ENCODE measurements at places on chromosomes 1 and 21. TPM values are rescaled to one million over a fixed set of nuclear protein-coding genes. Genes with fewer than 3 reads are reported as not detected.

Gene LENEP
- 0.84 TPM for total RNA-seq

Gene RHBDL2
- not detected for total RNA-seq

Gene SH2D1B
- not detected for total RNA-seq

DNA sequence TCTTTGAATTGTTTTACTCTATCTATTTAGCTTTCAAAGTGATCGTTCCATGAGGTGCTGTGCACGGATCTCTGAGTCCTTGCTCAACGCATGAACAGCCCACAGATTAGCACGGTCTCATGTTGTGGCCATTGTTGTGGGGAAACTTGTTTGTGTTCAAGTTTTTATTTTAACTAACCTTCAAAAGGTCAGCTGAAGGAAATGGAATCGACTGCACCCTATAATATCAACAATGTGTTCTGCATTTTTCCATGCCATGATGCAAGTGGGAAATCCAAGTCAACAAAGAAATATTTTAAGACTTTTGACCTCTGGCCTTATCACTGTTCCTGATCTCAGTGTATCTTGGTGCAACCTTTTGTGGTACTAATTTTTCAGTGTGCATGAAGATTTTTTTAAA, 6.1 kb downstream of the SH2D1B start:
- no peak for DNase-seq

DNA sequence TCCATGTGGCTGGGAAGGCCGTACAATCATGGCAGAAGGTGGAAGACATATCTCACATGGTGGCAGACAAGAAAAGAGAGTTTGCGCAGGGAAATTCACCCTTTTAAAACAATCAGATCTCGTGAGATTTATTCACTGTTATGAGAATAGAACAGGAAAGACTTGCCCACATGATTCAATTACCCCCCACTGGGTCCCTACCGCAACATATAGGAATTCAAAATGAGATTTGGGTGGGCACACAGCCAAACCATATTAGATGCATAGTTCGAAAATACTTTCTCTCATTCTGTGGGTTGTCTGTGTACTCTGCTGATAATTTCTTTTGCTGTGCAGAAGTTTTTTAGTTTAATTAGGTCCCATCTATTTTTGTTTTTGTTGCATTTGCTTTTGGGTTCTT, 990.3 kb downstream of the PLA2G4A start:
- no peak for DNase-seq

GRCh38 chr1:26409191-26409807, 1.3 kb upstream of the LIN28A start:
- peak; percentile 60 for DNase-seq

DNA sequence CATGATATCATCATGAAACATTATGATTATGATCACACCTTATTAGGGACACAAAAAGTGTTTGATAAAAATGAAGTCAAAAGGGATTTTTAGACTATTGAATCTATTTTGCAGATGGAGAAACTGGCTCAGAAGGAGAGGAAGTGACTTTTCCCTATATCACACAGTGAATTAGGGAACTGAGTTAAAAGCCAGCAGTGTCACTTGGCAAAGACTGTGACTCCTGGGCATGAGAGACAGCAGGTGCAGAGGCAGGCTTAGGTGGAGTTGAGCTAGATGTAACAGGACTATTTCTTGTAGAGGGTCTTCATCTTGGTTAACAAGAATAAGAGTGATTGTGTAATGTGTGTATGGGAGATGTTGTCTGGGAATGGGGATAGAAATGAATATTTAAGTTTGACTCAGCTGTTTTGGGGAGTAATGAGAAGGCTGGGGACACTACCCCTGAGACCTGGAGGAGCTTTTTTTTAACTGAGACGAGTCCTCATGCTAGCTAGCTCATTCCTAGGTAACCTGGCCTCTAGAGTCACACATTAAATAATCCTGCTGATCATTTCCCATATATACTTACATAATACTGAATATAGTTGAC, 1.0 kb upstream of the CD84 start:
- no peak for DNase-seq

DNA sequence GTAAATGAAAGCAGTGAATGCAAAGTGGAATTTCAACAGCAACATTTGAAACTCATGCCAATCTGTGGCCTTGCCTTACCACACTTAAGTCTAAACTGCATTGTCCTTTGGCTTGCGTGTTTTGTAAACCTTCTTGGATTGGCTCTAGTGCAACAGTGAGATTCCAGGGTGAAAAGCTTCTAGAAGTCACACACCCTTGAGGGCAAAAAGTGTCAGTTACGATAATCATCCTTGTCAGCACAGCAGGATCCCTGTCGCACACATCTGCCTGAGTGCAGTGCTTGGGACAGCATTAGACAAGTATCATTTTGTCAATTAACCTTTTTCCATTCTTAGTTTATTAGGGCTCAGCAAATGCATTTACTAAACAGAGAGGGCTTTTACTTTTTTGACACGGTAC, 243.4 kb upstream of the PTBP2 start:
- no peak for DNase-seq

GRCh38 chr1:203026031-203026665, at the start of gene PPFIA4:
PPFIA4 (plus strand) TSS chr1:203026491; CDS start chr1:203039009, 12,518 bp downstream.
- DNase-seq = peak; percentile 79

DNA sequence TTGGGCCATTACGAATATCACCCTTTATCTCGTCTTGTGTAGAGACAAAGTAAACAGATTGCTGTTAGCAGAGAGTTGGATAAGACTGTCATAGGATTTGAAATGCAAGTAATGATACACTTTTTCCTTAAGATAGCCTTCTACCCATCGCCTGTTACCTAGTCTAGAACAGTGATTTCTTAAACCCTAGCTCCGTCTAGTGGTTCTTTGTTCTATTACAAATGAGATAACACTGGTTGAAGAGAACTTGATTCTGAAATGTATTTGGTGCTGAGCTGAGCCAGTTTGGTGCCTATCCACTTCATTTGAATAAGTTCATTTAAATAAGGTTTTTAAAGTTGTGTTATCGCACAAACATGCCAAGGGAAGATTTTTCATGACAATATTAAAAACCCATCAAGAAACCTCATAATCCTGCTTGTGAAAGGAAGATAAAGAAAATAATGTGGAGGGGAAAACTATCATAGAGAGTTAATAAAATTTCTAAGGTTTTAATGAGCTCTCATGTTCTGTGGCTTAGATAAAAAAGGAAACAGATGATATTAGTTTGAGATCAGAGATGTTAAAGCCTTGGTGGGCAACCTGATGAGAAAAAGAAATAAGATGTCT, 1.5 kb upstream of the KCNH1 start:
- DNase-seq = no peak

All from progenitor cell of endocrine pancreas (in vitro differentiated cells).